ENCODE measurements at places on chromosomes 11 and 22.

DNA sequence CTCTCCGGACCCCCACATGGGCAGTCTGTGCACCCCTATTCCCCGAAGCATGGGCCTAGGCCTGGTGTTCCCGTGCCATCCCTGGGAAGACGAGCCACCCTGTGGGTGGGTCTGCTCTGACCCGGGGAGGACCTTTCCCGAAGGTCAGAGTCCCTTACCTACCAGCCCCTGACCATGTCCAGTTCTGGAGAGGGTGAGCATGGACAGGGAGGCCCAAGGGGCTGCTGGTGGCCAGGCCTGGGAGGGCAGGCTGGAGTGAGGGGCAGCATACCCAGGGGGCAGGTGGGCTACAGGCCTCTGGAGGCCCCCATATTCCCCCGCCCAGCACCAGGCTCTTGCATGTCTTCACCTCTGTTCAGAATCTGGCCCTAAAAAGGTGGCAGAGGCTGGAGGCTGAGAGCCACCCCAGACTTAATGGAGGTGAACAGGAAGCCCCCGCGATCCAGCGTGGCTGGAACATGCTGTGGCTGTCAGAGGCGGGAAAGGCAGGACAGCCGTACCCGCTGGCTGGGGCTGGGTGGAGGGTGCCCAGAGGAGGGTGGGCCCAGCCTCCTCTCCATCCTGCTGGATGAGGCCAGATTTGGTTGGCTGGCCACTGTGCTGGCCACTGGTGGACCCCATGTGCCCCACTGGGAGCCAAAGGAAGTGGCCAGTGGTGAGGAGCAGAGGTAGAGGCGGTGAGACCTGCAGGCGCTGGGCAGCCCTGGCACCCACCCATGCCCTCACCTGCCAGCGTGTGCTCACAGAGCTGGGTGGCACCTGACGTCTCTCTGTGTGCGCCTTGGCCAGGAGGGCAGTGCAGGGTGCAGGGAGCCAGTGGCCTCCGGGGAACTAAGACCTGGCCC, 11.2 kb upstream of the SYT8 start:
- no peak for DNase-seq

GRCh38 chr11:69339041-69339733, 45.2 kb downstream of the MYEOV start:
- no peak for DNase-seq

DNA sequence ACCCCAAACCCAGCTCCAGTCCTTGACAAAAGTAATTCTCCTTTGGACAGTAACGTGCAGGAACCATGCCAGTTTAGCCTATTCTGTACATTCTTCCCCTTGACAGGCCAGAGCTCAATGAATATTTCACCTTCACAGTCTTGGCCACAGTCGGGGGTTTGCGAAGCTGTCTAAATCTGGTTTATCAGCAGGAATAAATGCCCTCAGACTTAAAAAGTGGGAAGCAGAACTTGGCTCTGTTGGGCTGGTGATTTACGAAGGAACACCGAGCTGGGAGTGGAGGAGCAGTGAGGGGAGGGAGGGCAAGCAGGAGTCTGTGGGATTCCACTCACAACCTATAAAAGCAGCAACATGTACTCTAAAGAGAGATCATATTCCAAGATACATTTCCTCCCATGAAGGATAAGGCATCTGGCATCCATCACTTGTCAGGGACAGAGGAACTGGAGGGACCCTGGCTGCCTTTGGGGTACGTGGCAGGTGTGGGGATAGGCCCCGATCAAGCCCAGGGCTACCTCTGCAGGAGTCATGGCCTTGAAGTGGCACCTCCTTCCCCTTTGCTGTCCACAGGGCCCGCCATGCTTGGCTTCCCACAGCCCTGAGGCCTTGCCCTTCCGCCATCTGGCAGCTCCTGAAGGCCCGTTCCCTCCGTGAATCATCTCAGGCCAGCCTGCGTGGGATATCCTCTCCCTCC, 154.3 kb downstream of the ADAMTS15 start:
- DNase-seq = no peak

DNA sequence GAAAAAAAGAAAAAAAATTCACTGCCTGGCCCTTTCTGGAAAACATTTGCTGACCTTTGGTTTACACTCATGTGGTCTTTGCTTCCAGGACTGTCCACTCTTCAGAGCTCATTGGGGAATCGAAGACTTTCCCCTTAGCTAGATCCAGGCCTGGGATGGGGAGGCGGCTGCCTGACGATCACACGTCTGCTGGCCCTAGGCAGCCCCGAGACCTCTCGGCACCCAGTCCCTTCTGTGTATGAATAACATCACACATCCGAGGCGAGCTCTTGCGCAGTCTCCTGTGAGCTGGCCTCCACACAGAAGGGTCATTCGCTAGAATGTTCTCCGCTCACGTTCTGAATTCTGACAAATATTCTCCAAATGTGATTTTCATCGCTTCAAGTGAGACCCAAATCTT, 25.7 kb upstream of the GAL start:
- DNase-seq = no peak
